Foreskin keratinocyte (primary cell): ENCODE measurements at places on chromosomes 2 and 18. TPM values are rescaled to one million over a fixed set of nuclear protein-coding genes. Genes with fewer than 3 reads are reported as not detected.

C2orf49 gene
- 16.7 and 18.4 TPM in 2 replicates for total RNA-seq

STPG4 gene
- 0.07 TPM in 1 of 2 replicates, not detected in the other for total RNA-seq

- DNase-seq, result peak; percentile 39
Measured at GRCh38 chr2:38185012-38185491, 109.1 kb upstream of the CYP1B1 start.

GRCh38 chr18:2331491-2331890 is 239.8 kb downstream of the METTL4 start:
- DNase-seq, result no peak

GRCh38 chr2:147657086-147658000 is 187.5 kb upstream of the ACVR2A start:
- no peak for DNase-seq

LPIN1 gene
- total RNA-seq, result 76.8 and 92.5 TPM in 2 replicates

DNA sequence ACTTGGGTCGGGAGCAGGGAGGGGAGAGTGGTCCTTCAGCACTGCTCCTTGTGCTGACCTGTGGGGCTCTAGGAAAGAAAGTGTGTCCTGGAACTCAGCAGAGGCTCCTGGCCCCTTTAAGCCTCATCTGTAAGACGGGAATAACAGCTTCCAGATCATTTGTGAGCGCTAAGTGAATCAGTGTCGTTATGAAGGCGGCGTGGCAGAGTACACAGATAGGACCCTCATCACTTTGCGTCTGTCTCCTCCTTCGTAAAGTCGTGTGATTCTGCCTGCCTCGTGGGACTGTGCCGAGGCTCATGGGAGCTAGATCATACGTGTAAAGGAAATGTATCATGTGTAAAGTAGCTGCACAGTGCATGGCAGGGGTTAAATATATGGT is 18.6 kb downstream of the COLEC11 start:
- no peak for DNase-seq

OSGEPL1 gene
- total RNA-seq, result 9.0 and 9.7 TPM in 2 replicates

GRCh38 chr2:97991081-97991856 is 4.5 kb downstream of the TMEM131 start:
- no peak for DNase-seq

GRCh38 chr2:96692094-96692971 is 47.5 kb downstream of the LMAN2L start:
- DNase-seq, result no peak

DNA sequence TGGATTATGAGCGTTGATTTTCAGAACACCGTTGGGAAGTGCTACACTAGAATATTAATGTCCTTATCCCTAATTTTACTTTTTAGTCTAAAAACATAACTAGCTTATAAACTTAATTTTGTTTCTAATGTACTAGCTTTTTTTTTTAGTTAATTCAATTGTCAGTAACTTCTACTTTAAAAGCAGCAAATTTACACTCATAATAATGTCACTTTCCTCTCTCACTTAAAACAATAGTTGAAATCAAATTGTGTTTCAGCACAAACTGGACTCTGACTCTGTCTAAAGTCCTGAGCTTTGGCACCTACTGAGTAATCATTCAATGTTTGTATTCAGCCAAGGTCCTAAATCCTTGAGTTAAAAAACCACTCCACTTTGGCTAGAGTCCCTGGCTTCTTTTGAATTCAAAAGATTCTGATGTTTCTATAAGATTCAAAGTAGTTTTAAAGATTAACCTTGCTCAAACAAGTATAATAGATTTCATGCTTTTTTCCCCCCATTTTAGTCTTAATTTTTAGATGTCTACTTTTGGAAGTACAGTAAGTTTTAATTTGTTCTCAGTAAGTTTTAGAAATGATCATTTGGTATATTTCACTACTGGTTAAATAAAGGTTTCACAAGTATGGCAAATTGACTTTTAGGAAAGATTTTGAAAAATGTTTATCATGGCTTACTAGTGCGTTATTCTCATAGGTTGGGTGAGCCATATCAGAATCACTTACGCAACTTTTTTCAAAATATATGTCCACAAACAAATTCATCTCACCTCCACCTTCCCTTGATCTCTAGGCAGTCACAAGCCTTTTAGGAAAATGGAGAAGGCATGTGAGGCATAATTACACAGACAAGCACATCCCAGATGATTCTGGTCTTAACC is 23.4 kb downstream of the CCNYL1 start:
- DNase-seq, result no peak

CD207 gene
- not detected in 2 replicates for total RNA-seq

DNA sequence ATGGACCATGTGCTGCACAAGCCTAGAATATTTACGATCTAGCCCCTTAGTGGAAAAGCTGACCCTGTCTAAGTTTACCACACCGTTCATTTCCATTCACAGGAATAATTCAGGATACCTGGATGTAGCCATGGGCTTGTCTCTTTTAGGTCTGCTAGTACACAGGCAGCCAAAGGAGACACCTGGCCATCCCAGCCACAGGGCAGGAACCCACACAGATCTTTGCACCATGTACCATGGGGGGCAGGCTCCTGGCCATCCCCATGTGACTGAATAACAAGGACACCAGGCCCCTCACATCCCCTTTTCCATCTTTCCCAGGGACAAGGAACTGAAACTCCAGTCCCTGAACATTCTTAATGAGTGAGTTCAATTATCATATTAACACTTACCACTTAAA is 467.3 kb upstream of the MYT1L start:
- no peak for DNase-seq

KATNAL2 gene
- 0.95 and 1.3 TPM in 2 replicates for total RNA-seq

DNA sequence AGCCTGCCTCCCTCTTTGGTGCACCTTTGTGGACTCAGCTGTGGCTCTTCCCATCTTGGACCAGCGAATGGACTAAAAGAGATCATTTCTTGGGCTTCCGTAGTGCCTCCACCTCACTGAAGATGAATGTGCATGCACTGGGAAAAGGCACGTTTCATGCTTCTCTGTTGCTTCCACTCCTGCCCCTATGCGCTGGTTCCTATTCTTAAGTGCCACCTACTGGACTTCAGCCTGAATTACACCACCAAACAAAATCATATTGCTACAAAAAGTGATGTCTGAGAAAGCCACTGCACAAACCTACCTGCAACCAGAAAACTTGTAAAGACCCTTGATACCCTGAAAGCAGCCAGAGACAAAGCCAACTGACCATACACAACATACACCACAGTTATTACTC is 695.6 kb downstream of the TSN start:
- DNase-seq, result peak; percentile 11

DNA sequence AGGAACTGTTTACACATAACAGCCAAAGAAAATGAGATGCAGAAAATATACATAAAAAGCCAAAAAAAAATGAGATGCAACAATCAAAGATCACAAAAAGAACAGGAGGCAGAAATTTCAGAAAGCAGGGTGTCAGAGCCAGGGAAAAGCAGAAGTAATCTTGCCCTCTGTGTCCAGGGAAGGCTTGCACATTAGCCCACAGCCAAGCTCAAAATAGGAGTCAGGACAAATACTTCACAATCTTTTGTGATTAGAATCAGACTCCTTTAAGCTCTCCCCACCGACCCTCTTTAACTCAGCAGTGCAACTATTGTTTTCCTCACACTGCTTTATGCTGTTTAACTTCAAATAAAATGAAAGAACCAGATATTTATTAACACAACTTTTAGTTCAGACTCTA is 34.6 kb downstream of the IAH1 start:
- DNase-seq, result no peak

DNA sequence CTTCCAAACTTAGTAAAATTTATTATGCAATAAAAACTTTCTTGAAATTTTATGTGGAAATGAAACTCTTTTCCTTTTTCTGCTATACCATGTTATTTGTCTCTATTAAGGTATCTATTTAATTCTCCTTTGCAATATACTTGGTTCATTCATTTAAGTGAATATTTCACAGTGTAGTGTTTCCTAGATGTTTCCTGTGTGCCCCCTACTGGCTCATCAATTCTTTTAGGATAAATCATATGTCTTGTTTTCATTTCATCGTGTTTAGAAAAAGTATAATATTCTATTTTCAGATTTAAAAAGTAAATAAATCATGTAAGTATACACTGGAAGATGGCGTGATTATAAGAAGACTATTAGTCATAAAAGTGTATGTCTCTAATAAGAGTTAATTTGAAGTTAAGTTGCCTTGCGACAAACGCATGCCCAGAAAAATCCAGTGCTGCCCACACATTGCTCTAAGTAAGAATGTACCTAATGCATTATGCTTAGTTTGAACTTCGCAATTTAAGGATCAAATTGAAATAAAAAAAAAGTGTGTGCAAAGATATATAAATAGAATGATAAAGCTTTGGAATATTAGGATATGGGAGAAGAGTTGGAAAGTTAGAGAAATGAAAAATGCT is 525.4 kb downstream of the KCNJ3 start:
- peak; percentile 11 for DNase-seq

GRCh38 chr2:128313091-128313836 is 5.4 kb downstream of the HS6ST1 start:
- no peak for DNase-seq

DNA sequence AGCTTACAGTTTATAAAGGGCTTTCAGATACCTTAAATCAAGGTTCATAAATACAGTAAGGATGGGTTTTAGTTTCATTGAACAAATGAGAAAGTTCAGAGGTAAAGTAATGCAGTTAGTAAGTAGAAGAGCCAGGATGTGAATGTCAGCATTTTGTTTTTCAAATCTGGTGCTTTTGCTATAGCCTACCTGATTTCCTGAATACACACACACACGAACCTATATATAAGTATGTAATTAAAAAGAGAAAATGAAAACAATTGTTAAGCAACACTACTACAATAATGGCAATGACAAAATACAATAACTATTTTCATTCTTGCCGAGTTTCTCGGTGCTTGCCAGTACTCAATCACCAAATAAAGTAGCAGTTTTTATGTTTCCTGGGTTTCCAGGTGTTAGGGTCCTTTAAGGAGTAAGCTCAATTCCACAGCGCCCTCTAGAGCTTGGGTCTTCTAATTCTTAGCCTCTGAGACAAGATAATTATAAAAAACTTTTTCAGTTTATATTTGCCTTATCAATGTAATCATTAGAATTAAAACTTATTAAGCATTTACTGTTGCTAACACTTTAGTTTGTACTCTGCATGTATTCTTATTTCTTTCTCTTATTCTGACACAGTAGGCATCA is 512.9 kb upstream of the ACVR2A start:
- peak; percentile 47 for DNase-seq

DNA sequence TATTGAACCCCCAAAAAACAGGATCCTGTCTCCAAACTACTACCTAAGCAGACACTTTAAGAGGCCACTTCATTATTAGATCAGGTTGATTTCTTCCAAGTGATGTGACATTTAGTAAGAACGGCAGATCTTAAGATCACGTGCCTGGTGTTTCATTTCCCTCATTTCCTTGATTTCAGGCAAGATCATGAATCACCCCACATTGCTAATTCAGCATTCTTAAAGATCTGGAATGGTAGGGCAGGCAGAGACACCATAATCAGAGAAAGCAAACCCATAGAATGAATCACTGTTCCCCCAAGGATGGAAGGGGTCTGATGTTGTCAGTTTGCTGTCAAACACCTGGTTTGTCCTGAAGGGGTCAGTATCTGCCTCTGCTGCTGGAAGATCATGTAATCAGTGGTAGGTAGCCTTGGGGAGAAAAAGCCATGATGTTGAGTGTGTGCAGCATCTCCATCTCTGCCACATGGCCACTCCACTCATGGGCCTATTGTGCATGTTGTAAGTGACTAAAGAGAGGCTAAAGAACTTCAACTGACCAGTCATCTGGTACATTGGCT is 133.9 kb downstream of the ARHGAP15 start:
- no peak for DNase-seq

DNA sequence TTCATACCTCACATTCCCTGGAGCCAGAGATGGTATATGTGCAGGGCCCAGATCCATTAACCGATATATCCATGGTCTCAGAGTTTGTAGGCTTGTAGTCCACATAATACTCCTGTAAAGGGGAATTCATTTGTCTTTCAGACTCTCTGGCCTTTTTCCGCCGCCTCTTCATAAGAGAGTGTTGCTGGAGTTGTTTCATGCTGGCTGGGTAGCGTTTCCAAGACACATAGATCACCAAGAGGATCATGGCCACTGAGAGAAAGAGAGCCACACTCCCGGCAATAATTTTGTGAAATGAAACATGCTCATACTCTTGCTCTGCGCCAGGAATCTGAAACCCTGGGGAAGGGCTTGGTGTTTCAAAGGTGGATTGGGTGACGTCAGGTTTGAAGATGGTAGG is 3.9 kb downstream of the LRRTM4 start:
- DNase-seq, result no peak

DNA sequence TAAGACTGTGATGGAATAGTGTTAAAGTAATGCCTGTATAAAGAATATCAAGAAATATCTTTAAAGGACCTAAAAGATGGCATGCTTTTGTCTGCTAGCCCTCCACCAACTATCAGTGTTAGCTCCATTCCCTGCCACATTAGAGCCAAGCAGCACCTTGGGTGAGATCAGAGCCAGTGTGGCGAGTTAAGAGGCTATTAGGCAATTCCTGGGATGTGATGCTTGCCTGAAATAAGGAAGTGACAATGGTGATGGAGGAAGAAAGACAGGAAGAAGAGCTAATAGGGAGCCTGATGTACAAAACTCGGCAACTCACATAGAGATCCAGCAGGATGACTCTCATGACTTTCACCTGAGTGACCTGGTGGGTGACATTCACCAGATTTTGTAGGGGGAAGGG is 143.5 kb downstream of the ZEB2 start:
- DNase-seq, result no peak

DNA sequence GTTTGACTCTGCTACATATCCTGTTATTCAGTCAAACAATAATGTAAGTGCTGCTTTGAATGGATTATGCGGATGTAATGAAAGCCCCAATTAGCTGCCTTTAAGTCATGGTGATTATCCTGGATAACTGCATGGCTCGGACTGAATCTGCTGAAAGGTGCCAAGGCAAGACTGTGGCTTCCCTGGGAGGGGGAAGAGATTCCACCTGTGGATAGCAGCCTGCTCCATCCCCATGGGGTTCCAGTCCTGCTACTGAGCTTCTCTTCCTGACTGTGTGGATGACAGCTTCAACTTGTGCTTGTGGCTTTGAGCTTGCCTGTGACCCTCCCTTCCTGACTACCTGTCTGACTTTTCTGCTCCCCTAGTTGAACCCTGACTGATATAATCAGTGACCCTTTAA is 540.0 kb upstream of the GYPC start:
- no peak for DNase-seq

- peak; percentile 23 for DNase-seq
Measured at GRCh38 chr2:164430166-164430783, 191.0 kb downstream of the GRB14 start.

GRCh38 chr2:238999291-238999741 is 151.4 kb downstream of the TWIST2 start:
- no peak for DNase-seq

- no peak for DNase-seq
Measured at GRCh38 chr2:171317492-171318125, 116.2 kb downstream of the METTL8 start.

SIX3 gene
- not detected in 2 replicates for total RNA-seq
